ENCODE measurements at places on chromosomes 1 and 21.

DNA sequence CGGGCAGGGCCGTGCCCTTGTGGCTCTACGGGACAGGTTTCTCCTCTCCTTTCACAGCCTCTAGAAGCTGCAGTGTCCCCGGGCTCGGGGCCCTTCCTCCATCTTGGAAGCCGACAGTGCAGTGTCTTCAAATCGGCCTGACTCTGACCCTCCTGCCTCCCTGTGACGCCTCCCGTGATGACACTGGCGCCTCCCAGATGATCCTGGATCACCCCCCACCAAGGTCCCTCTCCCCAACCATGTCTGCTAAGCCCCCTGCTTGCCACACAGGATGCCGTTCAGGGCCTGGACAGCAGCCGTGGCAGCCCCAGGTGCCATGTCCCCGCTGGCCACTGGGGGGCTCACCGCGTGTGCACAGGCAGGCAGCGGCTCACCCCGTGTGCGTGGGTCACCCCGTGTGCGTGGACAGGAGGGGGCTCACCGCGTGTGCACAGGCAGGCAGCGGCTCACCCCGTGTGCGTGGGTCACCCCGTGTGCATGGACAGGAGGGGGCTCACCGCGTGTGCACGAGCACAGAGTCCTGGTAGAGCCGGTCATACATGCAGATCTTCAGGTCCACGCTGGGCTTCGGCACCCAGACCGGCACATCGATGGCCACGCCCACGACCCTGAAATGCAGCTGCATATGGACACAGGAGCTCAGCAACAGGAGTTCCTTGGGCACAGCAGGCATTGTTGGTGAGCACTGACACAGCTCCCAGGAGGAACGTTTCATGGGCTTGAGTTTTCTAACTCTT is 24.9 kb upstream of the TMEM52 start:
- DNase-seq = peak; percentile 71

- no peak for DNase-seq
Measured at GRCh38 chr1:60388092-60388987, 314.8 kb upstream of the C1orf87 start.

GRCh38 chr1:21779613-21780521 is 3.1 kb downstream of the USP48 start:
- no peak for DNase-seq

DNA sequence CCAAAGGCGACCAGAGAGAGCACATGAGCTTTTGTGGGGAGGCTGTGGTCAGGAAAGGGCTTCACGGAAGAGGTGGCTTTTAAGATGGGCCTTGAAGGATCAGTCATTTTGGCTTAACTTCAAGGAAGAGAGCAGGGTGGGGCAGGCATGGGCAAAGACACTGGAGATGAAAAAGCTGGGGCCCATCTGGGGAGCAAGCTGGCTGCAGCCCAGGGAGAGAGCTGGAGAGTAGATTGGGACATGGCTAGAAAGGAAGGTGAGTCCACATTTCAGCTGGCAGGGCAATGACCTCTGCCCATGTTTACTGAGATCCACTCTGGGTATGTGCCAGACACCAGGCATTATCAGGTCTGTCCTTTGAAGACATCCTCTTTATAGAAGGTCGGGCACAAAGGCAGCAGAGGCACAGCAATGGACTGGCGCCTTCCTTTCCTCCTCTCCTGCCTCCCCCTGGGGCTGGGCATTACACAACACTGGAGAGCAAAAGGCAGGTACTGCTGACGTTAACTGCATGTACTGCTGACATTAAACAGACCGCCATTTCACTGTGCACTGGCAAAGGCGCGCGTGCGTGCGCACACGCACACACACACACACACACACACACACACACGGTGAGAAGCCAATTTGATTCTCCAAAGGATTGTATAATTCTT is 2.2 kb upstream of the UBXN10 start:
- DNase-seq = no peak

DNA sequence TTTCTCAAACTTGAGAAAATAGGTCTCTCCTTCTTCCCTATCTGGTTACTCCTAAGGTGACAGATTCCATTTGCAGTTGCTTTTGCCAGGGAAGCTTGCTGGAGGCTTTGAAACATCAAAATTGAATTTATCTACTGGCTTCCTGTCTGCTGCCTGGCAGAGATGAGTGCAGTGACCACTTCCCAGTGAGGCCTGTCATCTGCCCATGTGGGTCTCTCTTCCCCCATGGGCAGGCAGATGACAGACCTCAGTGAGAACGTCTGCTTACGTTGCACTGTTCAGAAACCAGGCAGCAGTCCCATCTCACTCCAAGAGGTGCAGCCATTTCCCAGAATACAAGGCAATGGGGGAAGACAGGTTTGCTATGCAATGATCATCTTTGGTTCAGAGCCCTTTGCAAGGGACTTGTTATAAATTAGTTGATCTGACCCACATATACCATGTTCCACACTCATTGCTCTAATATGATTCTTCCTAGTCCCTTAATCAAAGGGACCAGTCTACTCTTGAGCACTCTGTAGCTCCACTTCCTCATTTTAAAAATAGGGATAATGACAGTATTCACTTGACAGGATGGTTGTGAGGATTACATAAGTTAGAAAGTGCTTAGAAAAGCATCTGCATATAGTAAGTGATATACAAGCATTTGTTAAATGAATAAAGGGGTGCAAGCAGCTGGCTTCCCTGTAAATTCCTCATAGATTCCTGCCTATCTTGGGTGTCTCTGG is 10.6 kb downstream of the PGBD5 start:
- no peak for DNase-seq

DNA sequence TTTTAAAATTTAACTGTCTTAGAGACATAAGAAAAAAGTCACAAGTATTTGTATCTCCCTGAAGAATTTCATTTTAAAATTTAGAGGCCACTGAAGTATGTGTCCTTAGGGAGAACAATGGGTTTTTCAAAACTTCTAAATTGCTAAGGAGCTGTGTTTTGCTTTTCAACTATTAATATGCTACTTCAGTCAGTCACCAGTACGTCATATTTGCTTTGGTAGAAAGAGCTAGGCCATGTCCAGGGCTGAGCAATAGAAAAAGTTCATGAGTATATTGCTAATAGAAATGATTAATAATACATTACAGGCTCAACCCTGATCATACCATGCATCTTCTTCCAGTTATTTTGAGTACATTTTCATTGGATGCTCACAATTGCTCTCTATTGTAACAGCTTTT is 1.7 kb upstream of the SGIP1 start:
- DNase-seq = no peak

DNA sequence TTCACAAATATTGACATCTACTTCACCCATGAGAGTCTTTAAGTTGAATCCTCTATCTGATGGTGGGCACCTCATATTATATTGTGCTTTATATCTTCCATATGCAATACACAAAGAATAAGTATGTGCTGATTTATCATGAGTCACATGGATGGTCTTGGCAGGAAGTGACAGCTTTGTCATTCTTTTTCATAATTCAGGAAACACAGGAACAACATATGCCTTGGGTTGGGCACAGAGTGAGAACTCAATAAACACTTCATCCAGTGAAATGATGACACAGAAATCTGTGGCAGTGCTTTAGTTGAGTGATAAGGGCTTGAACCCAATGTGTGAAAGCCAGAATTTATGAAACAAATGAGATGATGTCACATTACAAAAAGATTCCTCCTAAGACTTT is 41.2 kb downstream of the GADD45A start:
- DNase-seq = no peak

DNA sequence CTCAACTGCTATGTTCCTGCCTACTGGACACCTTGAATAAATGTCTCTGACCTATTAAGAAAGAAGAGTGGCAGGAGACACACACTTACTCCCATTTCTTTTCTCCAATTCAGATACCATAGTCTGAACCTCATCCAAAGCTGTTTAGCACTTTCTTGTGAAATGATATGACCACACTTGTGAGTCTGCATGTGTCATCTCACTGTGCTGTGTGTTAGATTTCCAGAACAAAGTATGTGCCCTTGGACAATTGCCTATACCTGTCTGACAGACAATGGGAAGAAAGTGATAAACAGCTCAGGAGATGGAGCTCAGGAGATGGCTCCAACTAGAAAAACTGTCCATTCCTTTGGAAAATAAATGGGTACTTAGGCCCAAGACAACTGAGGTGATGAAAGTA is 48.4 kb downstream of the USP48 start:
- DNase-seq = no peak

- peak; percentile 67 for DNase-seq
Measured at GRCh38 chr1:9787702-9788101, 36.1 kb downstream of the CLSTN1 start.

DNA sequence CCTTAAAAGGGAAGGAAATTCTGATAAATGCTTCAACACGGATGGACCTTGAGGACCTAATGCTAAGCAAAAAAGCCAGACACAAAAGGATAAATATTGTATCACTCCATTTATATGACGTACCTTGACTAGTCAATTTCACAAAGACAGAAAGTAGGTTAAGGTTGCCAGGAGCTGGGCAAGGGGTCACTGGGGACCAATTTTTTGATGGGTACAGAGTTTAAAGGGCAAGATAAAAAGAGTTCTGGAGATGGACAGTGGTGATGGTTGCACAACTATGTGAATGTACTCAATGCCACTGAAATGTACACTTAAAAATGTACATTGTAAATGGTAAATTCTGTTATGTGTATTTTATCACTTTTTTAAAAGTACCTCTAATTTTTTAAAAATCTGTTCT is 32.1 kb upstream of the SLAMF9 start:
- DNase-seq = no peak

GRCh38 chr1:23719162-23719820 is 24.0 kb upstream of the ELOA start:
- DNase-seq = no peak

GRCh38 chr1:29623501-29623900 is 387.2 kb downstream of the PTPRU start:
- DNase-seq = no peak

DNA sequence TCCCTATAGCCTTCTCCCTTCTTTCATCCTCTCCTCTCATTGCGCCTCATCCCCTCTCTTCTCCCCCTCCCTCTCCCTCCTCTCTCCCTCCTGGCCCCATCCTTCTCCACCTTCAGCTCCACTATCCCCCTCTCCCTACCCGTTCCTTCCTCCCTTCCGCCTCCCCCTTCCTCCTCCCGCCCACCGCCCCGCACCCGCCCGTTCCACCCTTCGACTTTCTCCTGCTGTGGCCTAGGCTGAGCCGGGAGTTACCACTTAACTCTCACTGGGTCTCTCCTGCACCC is 1.6 kb downstream of the NPR1 start:
- no peak for DNase-seq

DNA sequence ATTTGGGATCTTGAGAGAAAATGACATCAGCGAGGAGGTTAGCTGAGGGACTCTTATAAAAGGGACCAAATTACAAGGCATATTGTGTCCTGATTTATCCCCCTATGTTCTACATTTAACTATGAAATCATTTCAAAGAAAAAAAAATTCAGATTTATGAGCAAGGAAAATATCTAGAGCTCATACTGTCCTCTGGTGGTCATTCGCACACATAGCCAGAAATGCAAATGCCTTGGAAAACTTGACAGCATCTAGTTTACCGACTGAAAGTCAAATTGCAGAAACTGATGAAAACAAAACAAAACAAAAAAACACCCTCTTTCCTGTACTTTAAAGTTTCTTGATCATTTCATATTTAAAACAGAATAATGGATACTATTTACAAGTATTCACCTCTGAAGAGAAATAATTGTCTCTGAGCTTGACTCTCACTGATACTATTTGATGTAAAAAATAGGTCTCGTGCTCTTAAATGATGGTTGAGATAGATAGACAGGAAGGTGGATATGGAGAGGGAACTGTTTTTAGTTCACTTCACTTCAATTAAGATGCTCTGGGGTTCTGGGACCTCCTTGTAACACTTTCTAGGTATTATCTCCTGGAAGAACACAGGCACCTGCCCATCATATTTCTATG is 253.8 kb downstream of the PCP4 start:
- no peak for DNase-seq

GRCh38 chr1:68703921-68704354 is 207.1 kb upstream of the DEPDC1 start:
- DNase-seq = no peak

DNA sequence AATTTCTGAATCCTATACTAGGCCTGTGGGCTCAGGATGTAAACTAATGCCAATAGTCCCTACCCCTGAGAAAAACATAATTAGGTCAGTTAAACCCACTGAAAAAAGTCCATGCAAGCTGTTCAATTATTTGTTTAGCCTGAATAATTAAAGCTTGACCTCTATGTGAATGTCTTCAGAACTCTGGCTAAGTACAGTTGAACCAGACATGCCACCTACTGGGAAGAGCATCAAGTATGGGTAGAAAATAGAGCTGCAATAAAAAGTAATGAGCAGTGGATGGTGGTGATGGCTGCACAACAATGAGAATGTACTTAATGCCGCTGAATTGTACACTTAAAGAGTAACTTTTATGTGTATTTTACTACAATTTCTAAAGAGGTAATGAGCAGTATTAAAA is 23.6 kb upstream of the SLC19A2 start:
- no peak for DNase-seq

- no peak for DNase-seq
Measured at GRCh38 chr1:1149416-1149815, 24.3 kb upstream of the TTLL10 start.

- DNase-seq = peak; percentile 11
Measured at GRCh38 chr1:204706838-204707509, 21.4 kb upstream of the LRRN2 start.

DNA sequence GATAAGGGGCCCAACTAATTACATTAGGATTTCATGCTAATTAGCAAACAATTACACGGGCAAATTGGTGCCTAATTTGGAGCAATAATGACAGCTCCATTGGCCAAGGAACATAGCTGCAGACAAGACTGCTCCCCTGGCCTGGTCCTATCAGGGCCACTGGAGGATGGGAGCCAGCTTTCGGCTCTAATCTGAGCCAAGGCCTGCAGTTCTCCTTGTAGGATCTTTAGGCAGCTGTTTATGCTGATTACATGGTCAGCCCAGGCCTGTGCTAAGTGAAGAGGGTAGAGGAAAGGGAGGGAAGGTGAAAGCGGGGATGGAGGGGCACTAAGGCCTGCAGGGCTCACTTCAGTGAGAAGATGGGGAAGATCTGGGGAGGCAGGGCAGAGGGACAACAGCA is 12.4 kb upstream of the ADGRB2 start:
- no peak for DNase-seq

- DNase-seq = peak; percentile 4
Measured at GRCh38 chr21:14591882-14592281, 45.8 kb upstream of the SAMSN1 start.

DNA sequence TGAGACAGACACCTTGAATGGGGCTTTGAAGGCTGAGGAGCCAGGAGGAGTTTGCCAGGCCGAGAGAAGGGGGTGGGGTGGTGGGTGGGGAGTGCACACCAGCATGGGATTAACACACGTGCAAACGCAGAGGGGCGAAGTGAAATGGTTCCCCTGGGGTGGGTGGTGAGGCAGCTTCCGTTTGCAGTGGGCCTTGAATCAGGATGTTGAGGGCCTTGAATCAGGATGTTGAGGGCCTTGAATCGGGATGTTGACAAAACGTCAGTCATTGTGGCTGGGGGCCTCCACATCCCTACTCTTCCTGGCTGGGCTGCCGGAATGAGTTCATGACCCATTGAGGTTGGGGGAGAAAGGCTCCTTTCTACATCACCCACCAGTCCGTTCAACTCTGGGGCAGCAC is 16.6 kb downstream of the LDLRAP1 start:
- DNase-seq = peak; percentile 42
